ENCODE measurements at places on chromosomes 3 and 15. TPM values are rescaled to one million over a fixed set of nuclear protein-coding genes. Genes with fewer than 3 reads are reported as not detected.

- H3K4me1 ChIP-seq, result peaks cover 16% of the 10 kb centered on the region
- H3K36me3 ChIP-seq, result no peaks in the 10 kb centered on the region
- no peak for DNase-seq
- peak overlapping the region; percentile 85 for H3K27ac ChIP-seq
- no peaks in the 10 kb centered on the region for H3K27me3 ChIP-seq
These were observed 66.3 kb upstream of the HES1 start for GRCh38 chr3:194069421-194070219.

- no peaks in the 10 kb centered on the region for H3K36me3 ChIP-seq
- DNase-seq, result no peak
- H3K27ac ChIP-seq, result no peak overlapping the region
- H3K4me3 ChIP-seq, result no peak overlapping the region
- no peaks in the 10 kb centered on the region for H3K4me1 ChIP-seq
- H3K27me3 ChIP-seq, result no peaks in the 10 kb centered on the region
These were observed 8.5 kb downstream of the SELENOT start for GRCh38 chr3:150611666-150612065.

GRCh38 chr15:70348581-70349344 is 251.0 kb upstream of the TLE3 start:
- H3K27me3 ChIP-seq, result no peaks in the 10 kb centered on the region
- no peak overlapping the region for H3K4me3 ChIP-seq
- no peak overlapping the region for H3K27ac ChIP-seq
- peak; percentile 72 for DNase-seq
- H3K36me3 ChIP-seq, result no peaks in the 10 kb centered on the region
- no peaks in the 10 kb centered on the region for H3K4me1 ChIP-seq

GRCh38 chr15:41671656-41672648 is 11.7 kb downstream of the MGA start:
- no peaks in the 10 kb centered on the region for H3K36me3 ChIP-seq
- no peak overlapping the region for H3K27ac ChIP-seq
- H3K4me3 ChIP-seq, result no peak overlapping the region
- H3K27me3 ChIP-seq, result no peaks in the 10 kb centered on the region
- no peak for DNase-seq

The SLC28A1 gene
- polyA plus RNA-seq, result not detected

All from sigmoid colon (tissue), 7 donors.